Thoracic aorta (tissue), 2 donors: ENCODE measurements at places on chromosomes 3 and 15. TPM values are rescaled to one million over a fixed set of nuclear protein-coding genes. Genes with fewer than 3 reads are reported as not detected.

DNA sequence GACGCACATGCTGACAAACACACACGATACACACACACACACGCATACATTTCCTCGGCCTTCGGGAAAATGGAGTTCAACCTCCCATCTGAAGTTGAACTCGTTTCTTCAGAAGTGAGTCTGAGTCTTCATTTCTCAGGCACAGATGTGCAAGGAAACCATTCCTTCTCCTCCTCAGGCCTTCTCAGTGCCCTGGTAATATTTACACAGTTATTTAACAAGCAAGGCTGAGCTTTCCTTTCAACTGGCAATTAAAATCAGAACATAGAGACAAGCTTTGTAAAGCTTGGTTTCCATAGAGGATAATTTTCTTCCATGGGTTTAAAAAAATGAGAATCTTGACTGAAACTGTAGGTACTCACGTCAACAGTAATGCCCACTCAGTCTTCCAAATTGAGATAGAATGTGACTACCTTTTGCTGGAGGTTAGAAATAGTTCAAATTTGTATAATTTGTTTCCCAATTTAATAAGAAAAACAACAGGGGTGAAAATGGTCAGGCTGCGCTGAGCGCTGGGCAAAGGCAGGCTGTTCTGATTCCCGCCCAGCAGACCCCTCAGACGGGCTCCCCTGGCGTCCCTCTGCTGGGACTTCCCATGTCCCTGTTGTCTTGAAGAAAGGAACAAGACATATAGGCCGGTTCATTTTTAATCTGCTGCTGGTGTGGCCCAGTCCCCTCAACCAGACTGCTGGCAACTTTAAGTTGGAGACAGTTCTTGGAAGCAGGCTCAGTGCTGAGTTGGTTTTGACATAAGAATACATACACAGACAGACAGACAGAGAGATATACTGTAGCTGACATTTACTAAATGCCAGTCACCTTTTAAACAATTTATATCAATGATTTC, 174.3 kb downstream of the XXYLT1 start:
- DNase-seq: no peak
- H3K4me3 ChIP-seq: no peak overlapping the region
- no peak overlapping the region for H3K27ac ChIP-seq

GRCh38 chr3:14461748-14462324, 59.4 kb downstream of the SLC6A6 start:
- H3K36me3 ChIP-seq: peaks cover 29% of the 10 kb centered on the region
- no peaks in the 10 kb centered on the region for H3K27me3 ChIP-seq
- DNase-seq: no peak

The ALG1L2 gene
- not detected for total RNA-seq

- H3K36me3 ChIP-seq: no peaks in the 10 kb centered on the region
- no peaks in the 10 kb centered on the region for H3K4me1 ChIP-seq
- no peaks in the 10 kb centered on the region for H3K27me3 ChIP-seq
- H3K4me3 ChIP-seq: no peak overlapping the region
- no peak overlapping the region for H3K27ac ChIP-seq
These were observed 7.9 kb downstream of the PRSS50 start for GRCh38 chr3:46709721-46710120.

DNA sequence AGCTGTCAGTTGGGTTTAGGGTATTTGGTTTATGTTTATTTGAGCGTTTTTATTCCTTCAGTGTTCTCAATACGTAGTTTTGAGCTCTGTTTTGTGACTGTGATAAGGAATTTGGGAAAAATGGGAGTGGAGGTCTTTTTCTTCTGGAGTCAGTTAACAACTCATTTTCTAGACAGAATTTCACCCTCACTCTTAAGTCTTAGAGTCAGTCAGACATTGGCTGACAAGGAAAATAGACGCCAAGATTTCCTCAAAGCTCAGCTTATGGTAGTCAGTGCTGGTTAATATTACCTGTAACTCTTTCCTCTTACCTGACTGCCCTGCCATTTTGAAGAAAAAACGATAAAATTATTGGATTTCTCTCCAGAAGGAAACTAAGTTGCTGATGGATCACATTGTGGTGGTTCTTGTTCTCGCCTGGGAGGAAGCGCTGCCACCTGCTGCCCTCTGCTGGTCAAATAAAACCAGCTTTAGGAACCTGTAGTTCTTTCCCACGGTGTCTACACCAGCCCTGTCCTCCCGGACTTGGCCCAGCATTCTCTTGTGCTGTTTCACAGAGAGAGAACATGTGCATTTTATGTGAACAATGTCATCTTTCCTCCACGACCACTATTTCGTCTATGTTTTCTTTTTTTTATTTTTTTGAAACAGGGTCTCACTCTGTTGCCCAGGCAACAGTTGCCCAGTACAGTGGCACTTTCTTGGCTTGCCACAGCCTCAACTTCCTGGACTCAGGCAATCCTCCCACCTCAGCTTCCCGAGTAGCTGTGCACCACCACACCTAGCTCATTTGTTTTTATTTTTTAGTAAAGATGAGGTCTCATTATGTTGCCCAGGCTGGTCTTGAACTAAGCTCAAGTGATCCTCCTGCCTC, 41.4 kb upstream of the UMPS start:
- H3K4me1 ChIP-seq: no peaks in the 10 kb centered on the region
- no peak overlapping the region for H3K27ac ChIP-seq
- H3K36me3 ChIP-seq: no peaks in the 10 kb centered on the region
- DNase-seq: peak; percentile 25

GRCh38 chr15:72919936-72920465, 132.3 kb upstream of the NEO1 start:
- H3K27ac ChIP-seq: no peak overlapping the region
- no peak overlapping the region for H3K4me3 ChIP-seq
- no peaks in the 10 kb centered on the region for H3K36me3 ChIP-seq
- no peak for DNase-seq
- no peaks in the 10 kb centered on the region for H3K4me1 ChIP-seq

The CPNE9 gene
- not detected for total RNA-seq

The RFTN1 gene
- 108 TPM for total RNA-seq
